Fibroblast of skin of left biceps (primary cell): ENCODE measurements at places on chromosomes 7 and 10.

DNA sequence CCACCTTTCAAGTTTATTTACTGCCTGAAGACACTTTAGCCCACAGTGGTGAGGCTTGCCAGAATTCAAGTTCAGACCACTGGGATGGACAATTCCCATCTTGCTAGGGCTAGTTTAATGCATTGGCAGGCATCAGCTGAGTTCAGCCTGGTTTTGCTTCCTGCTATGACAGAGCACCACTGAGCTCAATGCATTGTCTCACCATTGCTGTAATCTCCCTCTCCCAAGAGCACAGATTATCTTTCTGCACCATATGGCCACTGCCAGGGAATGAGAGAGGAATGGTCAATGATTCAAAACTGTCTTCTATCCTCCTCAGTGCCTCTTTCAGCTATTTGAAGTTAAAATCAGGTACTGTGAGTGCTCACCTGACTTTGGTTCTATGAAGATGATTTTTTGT lies 160.8 kb downstream of the XPNPEP1 start:
- DNase-seq, result no peak

DNA sequence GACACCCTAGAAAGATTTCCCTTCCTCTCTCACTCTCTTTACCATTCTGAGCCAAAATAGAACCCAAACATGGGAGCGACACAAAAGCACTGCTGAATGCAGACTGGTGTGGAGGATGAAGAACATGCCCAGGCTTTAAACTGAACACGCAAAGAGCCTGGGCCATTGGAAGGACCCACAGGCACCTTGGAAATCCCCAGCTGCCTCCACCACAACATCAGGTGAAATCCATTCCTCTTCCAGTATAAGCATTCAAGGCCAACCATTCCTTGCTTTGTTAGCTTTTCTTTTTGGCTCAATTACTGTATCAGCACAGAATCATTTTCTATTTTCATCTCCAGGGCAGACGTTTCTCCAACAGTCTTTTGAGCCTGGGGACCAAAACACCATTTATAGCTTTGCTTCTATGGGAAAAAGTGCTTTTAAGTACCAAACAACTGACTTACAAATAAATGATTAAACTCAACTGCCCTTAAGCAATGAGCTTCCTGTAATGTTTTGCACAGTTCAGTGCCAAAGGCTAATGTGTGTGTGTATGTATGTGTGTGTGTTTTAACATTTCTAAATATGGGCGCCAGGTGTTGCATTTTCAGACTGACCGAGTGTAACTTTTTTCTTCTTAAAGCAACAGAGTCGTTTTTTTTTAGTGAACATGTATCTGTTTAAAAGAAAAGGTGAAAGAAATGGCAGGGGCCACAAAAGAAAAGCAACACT lies 16.2 kb upstream of the BLNK start:
- no peak for DNase-seq

DNA sequence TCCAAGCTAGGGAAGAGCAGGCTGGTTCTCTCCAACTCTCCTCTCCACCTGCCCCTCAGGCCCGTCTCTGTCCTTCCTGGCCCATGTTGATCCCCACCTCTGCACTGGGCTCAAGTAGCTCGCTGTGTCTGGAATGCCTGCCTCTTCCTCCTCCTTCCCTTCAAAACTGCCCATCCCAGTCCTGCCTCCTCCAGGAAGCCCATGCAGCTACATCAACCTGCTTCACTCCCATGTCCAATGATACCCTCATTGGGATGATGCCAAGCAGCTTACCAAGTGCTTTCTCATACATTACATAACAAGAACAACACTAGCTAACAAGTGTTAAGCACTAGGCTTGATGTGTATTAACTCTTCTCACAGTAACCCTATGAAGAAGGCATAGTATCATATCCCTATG lies 8.2 kb downstream of the ASB10 start:
- DNase-seq, result no peak

GRCh38 chr10:25966844-25967243 lies 32.8 kb downstream of the MYO3A start:
- DNase-seq, result no peak

GRCh38 chr7:74269757-74270277 lies 15.6 kb upstream of the RFC2 start:
- peak; percentile 54 for DNase-seq

- no peak for DNase-seq
These were observed 8.2 kb downstream of the RASGEF1A start for GRCh38 chr10:43258562-43259212.

- DNase-seq, result no peak
These were observed 623 bp upstream of the CEP41 start for GRCh38 chr7:130441408-130441869.

- no peak for DNase-seq
These were observed 884 bp downstream of the ICA1 start for GRCh38 chr7:8260871-8261694.

DNA sequence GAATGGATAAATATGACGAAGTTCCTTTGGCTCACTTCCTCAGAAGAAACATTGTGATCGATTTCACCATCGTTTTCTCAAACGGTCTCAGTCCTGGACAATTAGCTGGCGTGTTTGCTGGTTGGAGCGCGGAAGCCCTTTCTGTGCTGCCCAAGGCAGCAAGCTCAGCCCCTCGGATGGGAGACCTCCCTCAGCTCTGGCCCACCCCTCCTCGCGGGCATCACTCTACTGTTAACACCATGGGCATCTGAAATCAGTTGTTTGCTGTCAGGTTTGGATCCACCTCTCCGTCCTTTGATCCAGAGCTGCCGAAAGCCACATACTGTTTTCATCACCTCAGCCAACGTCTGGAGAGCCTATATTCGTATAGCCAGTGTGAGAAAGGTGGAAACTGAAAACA lies 68.2 kb downstream of the C10orf143 start:
- DNase-seq, result no peak

- no peak for DNase-seq
These were observed 52.9 kb downstream of the ZNF467 start for GRCh38 chr7:149720372-149721083.

DNA sequence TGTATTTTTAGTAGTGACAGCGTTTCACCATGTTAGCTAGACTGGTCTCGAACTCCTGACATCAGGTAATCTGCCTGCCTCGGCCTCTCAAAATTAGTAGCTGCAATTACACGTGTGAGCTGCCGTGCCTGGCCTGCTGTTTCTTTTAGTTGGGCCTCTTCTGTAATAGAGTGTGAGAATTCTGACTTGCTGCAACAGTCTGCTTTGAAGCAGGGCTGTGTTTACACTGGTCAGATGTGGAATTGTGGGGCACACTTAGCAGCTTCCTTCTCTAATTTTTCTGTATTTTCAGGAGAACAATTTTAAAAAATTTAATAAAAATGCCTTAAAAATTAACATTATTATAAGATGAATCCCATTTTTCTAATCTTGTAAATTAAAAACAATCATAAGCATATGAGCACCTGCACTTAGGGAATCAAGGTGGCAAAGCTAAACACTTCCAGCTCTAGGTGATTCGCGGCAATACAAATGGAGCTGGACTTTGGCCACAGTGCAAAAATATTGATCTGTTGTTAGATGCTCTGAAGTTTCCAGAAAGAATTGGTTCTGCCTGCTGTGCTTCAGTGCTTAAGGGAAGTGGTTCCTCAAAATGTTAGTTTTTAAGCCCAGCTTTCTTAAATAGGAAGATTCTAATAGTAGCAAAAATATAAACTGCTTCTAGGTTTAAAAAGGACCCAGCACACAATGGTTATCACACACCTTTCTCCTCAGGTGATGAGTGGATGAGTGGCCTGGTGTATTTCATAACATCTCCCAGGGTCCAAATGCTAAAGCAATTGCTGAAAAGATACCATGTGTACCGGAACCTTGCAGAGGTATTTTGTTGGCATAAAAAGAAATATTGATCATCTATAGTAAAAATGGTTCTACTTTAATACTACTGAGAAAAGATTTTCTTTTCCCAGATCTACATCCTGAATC lies 63.5 kb upstream of the ATRNL1 start:
- DNase-seq, result no peak
